CD4-positive, alpha-beta T cell treated with Interleukin-6 at 100 ng/mL for 8 hours (primary cell): ENCODE measurements at places on chromosomes 13 and 19.

DNA sequence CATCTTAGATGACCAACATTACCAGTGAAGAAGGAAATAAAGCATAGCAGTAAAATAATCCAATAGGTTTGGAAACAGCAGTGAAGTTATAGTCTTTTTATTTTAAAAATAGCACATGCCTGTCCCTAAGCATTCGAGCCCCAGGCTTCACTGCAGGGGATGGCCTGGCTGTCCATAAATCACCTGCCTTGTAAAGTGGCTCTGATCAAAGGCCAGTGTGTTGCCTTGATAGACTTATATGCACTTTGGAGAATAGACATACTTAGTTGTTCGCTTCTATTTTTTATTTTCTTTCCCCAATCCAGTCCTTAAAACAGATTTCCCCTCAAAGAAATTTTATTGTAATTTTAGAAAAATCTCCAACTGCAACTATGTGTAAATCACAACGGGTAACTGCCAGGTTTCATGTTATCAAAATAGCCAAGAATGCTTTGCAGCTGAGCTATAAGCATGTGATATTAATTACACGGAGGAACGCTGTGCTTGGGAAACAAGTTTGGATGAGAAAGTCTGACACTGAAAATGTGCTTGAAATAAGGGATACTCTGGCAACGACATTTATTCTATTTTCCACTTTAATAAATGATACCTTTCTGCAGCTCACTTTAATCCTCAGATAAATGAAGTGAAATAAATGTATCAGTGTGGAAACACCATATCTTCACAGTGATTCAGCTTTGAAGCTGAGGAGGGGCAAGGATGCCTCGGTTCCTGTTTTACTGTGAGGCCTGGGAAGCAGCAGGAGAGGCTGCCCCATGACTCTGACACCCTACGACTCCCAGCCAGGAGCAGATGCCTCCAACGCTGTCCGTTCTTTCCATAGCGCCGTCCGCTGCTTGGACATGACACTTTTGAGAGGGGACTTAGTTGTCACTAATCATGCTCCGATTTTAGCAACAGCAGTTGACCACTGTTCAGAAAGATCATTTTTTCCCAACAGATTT lies 5.5 kb upstream of the METTL21C start:
- DNase-seq, result no peak

GRCh38 chr13:42600943-42601342 lies 27.0 kb downstream of the TNFSF11 start:
- no peak for DNase-seq

DNA sequence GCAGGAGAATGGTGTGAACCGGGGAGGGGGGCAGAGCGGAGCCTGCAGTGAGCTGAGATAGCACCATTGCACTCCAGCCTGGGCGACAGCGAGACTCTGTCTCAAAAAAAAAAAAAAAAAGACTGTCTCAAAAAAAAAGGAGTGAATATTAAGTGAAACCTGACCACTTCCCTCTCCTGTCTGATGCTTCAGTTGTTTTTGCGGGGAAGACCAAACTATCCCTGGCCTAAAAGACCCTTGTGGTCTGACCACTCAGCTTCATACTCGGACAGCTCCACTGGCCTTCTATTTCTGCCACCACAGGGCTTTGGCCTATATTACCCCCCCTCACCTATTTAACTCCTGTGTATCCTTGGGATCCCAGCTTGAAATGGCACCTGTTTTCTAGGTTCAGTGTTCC lies 2.3 kb downstream of the CLASRP start:
- no peak for DNase-seq

DNA sequence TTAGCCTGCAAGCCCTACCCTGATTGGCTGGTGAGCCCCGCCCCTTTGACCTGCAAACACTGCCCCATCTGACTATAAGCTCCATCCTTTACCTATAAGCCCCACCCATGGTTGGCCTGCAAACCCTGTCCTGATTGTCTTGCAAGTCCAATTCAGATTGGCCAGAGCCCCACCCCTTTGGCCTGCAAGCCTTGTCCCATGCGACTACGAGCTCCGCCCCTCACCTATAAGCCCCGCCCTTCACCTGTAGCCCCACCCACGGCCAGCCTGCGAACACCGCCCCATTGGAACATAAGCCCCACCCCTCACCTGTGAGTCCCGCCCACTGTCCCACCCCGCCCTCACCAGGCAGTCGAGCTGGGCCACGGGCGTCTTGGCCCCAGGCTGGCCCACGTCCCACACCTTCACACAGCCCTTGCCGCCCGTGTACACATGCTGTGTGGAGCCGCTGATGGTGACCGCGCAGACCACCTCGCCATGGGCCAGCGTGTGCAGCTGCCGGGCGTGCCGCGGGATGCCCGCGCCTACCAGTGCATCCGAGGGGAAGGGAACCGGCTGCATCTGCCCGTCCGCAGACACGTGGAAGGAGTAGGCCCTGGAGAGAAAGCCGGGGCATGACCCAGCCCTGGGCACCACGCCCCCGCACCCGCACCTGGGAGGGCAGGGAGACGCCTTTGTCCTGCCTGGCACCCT lies 22.9 kb downstream of the TLE2 start:
- no peak for DNase-seq

- DNase-seq, result no peak
These were observed 117.8 kb downstream of the KCTD12 start for GRCh38 chr13:76768384-76768783.

DNA sequence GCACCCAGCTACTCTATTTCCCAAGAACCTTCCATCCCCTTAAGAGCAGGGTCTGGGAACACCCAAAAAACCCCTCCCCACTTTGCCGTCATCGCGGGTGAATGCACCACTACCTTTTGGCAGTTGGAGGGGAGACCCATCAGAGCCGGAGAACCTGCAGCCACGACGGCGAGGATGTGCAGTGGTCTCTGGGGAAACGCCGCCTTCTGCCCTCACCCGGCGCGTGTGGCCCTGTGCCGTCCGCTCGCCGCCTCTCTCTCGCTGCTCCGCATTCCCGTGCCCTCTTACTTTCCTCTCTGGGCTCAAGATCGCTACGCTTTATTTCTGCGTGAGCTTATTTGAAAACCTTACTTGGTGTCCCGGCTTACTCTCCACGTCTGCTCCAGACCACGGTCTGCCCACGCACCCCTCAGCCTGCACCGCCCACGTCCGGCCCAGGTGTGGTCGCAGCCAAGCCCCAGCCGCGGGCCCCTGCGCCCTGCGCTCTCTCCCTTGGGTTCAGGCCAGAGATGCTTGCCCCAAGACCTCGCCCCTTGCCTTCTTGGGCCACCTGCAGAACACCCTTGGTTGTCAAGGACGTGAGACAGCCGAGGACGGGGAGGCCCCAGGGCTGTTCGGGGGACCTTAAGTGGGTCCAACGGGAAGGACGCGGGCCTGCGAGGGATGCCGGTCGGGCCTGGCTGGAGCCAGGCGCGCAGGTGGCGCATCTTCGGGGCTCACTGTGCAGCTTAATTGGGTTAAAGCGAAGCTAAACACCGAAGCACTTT lies 2.0 kb upstream of the MAB21L1 start:
- DNase-seq, result no peak

DNA sequence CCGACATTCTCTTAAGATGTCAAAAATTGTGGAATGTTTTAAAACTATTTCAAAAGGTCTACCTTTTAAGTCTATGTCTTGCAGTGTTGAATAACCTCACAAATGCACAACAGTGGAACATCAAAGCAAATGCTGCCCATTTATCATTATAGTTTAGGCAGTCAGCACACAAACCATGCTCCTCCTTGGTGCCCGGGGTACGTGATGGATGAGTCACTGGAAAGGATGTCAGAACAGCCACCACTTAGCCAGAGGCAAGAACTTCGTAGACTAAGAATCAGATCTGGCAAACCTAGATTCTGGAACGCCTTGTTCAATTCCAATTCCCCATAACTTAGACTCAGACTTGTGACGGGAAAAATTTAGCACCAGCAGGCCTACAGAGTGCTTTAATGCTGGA lies 343.6 kb downstream of the FGF9 start:
- DNase-seq, result no peak

- no peak for DNase-seq
These were observed 180.6 kb upstream of the TMTC4 start for GRCh38 chr13:100855151-100855550.

DNA sequence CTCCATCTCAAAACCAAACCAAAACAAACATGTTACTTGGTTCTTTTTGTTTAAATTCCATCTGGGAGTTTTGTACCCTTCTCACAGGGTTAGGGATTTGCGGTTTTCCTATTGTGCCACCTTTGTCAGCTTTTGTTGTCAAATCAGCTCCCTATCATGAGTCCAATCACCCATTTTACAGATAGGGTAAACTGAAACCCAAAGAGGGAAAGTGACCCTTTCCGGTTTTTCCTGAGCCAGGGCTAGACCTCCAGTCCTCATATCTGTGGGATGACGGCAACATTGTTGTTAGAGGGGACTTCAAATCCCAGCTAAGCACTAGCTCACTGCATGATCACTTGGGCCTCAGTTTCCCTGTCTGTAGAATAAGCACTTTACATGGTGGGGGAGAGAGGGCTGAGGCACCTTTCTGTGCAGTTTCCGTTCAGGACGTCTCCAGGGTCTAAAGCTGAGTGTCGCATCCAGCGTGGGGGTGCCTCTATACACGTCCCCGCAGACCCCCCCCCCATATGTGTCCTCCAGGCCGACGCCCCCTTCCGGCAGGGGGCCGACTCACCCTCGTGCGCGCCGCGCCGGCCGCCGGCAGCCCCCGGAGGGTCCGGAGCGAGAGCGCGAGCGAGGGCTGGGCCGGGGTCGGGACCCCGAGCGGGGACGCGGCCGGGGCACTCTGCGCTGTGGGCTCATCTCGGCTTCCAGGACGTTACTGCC lies 3.9 kb downstream of the CCDC194 start:
- DNase-seq, result no peak

GRCh38 chr19:49515767-49516166 lies 3.3 kb downstream of the FCGRT start:
- no peak for DNase-seq

DNA sequence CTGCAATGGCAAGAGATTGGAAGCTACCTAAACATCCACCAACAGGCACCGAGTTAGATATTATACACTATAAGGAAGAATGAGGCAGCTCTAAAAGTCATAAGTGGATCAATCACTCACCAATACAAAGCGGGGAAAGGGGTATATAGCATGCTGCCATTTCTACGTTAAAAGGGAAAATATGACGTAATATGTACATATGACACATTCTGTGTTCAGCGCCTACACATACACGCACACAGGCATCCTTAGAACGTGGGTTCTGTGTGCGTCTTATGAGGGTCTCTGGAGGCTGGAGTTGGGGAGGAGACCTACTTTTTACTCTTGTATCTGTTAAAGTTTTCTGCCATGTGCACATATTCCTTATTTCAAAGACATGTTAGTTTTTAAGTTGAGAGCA lies 5.9 kb downstream of the IL17D start:
- DNase-seq, result no peak

- no peak for DNase-seq
These were observed 11.7 kb downstream of the BCKDHA start for GRCh38 chr19:41409288-41409687.

- no peak for DNase-seq
These were observed 431 bp downstream of the GYS1 start for GRCh38 chr19:48992581-48993174.

DNA sequence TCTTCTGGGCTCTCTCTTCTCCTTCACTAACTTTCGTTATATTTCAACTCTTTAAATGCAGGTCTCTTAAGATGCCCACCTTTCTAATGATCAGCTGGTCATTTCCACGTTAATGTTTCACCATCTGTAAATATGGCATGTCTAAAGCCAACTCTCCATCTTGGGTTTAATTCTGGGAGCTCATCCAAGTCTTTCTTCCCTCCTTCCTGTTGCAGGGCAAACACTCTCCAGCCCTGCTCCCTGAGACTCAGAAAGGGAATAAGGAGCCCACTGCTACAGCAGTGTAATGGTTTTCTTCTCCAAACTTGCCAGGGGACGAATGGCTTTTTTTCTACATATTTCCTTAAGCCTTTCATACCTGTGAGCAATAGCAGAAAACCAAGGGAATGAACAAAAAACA lies 73.3 kb upstream of the SOX1 start:
- DNase-seq, result no peak

DNA sequence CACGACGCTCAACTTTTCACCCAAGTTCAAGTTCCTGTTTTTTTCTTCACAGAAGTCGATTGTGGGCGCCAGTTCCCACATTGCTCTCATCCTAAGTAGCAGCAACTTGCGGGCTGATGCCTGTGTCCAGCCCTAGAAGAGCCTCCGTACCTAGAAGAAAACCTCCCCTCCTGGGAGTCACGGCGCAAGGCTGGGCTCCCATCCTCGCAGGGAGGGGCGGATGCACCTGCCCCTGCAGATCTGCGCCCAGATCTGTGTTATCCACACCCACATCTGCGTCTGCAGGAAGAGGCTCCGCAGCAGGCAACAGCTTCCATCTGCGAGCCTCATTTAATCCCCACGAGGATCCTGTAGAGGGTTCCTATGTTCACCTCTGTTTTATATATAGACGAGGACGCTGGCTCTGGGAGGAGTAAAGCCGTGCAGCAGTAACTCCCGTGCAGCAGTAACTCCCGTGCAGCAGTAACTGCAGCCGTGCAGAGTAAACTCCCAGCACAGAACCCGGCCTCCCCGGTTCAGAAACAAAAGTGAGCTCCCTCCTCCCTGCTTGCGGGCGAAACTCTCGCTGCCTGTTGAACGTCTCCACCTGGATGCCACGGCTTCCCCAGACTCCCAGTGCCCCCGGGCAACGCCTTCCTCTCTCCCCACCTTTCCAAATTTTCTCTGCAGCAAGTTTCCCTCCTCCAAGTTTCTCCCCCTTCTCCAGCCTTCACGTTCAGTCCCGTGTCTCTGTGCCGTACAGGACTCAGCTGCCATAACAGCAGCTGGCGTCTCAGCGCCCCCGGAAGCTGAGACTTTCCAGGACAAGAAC lies 23.5 kb upstream of the LAIR1 start:
- DNase-seq, result peak; percentile 52

DNA sequence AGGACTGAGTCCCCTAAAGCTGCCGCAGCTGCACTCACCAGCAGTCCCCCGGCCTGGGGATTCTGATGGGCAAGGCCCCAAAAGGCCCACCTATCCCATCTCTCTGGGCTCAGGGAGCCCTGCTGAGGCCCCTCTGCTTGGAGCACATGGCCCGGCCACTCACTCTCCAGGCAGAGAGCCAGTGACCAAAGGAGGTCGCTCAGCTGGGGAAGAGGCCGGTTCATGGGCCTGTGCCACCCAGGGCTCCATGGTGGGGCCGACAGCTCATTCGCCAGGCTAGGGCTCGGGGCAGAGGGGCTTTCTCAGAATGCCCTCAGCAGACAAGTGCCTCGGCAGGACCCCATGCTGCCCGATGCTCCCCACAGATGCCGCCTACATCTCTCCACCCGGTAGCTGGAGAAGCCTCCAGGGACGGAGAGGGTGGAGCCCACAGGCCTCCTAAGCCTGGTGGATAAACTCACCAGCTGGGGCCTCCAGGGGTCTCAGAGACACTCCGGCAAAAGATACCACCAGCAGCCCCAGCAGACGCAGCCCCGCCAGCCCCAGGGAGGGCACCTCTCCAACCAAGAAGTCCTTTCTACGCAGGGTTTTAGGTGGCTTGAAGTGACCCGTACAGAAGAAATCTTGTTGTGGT lies 54.4 kb downstream of the MLLT1 start:
- DNase-seq, result no peak

GRCh38 chr19:14516048-14516534 lies 2.1 kb downstream of the DNAJB1 start:
- DNase-seq, result no peak
